Cardiac fibroblast (primary cell): ENCODE measurements at places on chromosomes 16 and 17.

GRCh38 chr16:3071655-3072054 lies 6.2 kb downstream of the IL32 start:
- no peak for DNase-seq

DNA sequence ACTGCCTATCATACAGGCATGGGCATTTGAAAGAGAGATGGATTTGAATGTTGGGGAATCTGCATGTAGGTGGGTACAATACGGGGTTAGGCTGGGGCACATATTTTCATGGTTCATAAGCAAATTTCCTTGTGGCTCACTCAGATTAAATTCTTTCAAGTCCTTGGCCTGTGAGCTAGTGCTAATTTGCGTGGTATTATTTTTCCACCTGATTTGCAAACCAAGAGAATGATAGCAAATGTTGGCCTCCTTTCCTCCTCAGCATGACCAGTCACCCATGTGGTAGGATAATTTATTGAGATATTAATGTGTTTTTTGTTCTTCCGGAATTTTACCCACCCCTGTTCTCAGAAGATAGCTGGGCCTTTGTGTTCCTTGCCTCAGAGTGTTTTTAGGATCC lies 22.9 kb downstream of the FAM20A start:
- DNase-seq: no peak

GRCh38 chr16:66477028-66477515 lies 50.0 kb downstream of the BEAN1 start:
- DNase-seq: no peak

DNA sequence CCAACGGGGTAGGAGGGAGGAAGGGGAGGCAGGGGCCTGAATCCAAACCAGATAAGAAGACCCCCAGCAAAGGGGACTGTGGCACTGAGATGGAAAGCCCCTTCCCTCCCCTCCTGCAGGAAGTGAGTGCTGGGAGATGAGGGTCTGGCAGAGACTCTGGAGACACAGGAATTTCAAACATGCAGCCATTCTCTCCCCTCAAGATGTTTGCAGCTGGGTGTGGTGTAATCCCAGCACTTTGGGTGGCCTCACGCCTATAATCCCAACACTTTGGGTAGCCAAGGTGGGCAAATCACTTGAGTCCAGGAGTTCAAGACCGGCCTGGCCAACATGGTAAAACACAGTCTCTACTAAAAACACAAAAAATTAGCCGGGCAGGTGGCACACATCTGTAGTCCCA lies 33.9 kb upstream of the FAAP100 start:
- no peak for DNase-seq

DNA sequence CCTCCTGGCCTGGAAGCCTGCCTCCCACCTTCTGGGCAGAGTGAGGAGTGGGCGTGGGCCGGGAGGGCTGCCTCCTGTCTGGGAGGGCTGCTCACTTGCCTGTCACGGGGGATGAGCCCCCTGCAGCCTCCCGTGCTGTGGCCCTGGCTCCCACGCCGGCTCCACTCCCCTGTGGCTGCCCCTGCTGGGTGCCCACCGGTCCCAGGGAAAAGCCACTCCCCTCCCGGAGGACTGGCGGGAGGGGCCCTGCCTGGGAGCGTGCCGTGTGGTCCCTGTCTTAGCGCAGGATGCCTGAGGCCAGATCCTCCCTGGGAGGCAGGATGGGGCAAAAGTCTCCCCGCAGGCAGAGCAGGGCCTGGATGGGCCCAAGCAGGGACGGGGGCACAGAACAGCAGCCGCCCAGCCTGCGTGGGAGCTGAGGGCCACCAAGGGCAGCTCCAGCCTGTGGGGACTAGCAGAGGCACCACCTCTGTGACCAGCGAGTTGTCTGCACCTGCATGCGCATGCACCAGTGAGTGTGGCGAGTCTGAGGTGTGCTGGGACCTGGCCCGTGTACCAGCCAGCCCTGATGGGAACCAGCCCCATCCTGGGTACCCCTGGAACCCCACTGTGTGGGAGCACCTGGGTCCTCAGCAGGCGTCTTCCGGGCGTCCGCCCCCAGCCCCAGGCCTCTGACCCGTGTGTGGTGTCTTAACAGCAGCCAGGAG lies 339.9 kb downstream of the SEC14L1 start:
- no peak for DNase-seq

DNA sequence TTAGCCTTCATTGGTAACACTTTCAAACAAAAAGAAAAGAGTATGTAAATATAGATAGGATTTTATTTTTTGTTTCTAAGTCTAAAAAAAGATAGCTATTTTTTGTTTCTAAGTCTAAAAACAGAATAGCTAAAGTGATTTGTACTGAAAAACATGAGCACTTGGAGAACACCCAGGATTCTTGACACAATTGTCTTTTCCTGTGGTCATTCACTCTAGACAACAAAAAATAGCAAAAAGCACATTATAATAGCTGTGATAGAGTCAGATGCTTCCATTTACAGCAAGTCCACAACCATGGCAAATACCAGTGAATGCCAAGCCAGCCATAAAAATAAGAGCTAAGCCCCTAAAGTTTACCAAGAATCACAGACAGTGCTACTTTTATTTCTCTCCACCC lies 36.7 kb downstream of the SKAP1 start:
- DNase-seq: peak; percentile 11

DNA sequence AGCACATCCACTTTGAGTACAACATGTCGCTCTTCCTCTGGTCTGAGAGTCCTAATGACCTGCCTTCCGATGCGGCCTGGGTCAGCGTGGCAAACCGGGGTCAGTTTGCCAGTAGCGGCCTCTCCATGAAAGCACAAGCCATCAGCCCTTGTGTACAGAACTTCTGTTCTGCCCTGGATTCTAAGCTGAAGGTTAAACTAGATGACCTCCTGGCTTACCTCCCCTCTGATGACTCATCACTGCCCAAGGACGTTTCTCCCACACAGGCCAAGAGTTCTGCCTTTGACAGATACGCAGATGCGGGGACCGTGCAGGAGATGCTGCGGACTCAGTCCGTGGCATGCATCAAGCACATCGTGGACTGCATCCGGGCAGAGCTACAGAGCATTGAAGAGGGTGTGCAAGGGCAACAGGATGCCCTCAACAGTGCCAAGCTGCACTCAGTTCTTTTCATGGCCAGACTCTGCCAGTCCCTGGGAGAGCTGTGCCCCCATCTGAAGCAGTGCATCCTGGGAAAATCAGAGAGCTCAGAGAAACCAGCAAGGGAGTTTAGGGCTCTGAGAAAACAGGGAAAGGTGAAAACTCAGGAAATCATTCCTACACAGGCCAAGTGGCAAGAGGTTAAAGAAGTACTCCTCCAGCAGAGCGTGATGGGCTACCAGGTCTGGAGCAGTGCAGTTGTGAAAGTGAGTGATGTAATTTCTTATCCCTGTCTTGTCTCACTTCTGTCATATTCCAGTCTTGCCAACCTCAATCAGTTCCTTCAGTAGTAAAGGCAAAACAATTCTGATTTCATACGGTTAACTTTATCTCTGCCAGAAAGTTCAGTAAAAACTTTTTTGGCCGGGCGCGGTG lies 8.6 kb downstream of the COG1 start:
- DNase-seq: no peak

GRCh38 chr17:728911-729310 lies 3.5 kb upstream of the TLCD3A start:
- no peak for DNase-seq

DNA sequence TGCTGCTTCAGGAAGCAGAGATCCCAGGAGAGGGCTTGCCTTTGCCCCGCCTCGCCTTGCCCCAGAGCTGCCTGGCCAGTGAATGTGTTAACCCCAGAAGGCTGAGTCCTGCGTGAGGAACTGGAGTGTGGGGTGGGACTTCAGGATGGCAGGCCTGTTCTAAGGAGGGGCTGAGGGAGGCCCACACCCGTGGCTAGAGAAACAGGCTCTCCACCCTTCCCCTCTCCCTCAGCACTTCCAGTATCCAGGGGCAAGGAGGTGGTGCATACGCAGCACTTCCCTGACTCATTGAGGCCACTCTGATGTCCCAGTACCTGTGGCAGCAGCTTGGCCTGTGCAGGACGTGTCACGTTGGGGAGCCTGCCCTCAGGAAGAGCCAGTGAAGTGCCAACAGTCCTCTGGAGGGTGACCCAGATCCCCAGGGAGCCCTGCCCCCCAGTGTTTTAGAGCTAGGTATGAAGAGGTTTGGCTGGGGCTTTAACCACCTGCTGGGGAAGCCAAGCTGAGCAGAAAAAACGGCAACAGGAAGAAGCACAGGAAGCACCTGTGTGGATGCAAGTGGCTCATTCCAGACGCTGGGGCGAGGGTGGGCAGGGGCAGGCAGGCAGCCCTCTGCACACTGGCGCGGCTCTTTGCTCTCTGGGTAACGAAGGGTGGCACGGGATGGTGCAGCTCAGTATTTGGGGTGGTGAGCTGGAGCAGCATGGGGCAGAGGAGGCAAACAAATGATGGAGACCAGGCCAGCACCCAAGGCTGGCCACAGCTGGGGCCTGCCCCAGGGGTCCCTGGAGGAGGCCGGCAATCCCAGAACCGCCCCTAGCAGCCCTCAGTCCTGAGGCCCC lies 14.7 kb upstream of the CTCF start:
- no peak for DNase-seq

DNA sequence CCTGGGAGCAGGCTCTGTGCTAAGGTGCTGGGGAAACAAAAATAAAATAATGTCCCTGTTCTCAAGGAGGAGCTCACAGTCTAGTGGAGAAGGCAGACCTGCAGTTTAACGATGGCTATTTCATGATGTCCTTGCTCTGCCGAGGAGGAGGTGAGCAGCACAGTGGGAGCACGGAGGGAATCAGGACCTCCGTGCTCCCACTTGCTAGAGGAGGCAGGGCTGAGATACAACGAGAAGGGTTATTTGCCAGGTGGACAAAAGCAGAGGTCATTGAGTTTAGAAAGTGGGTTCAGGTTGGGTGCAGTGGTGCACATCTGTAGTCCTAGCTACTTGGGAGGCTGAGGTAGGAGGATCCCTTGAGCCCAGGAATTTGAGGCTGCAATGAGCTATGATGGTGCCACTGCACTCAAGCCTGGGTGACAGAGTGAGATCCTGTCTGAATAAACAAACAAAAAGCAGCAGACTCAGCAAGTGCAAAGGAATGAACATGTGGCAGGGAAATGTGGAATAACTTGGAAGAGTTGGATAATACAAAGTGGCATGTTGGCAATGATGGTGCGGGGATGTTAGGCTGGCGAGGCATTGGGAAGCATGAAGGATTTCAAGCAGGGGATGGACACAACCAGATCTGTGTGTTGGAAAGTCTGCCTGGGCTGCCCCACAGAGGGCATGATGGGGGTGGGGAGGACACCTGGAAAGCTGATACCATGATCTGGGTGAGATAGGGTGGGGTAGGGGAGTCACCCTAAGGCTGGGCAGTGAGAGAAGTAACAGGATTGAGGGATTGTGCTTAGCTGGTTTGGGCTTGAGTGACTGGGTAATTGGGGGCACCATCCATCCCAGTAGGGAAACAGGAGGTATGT lies 12.8 kb upstream of the TNS4 start:
- no peak for DNase-seq

- DNase-seq: no peak
Measured at GRCh38 chr16:585351-585750, 4.5 kb upstream of the RAB40C start.

DNA sequence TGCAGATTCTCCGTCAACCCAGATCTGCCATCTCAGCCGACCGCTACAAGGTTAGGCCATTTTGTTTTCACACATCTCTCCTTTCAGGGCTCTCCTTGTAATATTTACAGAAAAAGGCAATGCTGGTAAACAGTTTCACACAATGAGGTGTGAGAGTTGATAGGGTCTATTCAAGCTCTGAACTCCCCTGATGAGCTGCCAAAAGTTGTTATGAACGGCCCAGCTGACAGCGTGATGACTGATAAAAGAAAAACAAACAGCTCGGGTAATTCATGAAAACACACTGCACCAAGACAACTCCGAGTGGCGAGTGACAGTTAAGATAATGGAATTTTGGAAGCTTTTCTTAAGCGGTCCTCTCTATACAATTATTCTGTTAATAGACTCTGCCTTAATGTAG lies 68.1 kb upstream of the IRX5 start:
- no peak for DNase-seq

DNA sequence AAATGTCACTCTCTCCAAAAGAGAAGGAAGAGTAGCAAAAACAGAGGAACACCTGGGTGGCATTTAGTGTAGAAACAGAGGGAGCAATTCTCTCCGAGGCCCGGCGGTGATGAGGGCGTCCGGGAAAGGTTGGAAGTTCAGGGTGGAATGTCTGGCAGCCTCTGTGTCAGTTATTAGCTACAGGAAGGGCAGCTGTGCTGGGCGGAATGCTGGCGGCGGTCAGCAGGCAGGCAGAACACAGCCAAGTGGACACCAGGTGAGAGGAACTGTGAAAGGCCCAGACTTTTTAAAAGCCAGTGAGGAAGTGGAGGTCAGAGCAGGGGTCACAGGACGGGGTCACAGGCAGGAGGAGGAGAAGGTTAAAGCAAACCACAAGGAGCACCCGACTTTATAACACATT lies 238.1 kb downstream of the NTN1 start:
- DNase-seq: no peak

DNA sequence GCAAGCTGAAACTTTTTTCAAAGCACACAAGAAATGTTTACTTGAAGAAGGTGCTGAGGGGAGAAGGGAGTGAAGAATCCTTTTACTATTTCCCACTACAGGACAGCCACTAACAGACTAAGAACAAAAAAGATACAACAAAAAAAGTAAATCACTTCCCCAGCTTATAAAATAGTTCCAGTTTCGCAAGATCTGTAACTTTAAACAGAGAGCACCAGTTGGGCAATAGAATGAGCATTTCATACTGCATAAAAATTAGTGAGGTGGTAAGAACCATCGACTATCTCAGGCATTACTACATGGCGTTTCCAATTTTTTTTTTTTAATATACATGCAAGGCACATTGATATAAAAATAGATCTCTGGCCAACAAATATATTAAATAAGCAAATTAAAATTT lies 11.1 kb downstream of the CRYBA1 start:
- peak; percentile 66 for DNase-seq

DNA sequence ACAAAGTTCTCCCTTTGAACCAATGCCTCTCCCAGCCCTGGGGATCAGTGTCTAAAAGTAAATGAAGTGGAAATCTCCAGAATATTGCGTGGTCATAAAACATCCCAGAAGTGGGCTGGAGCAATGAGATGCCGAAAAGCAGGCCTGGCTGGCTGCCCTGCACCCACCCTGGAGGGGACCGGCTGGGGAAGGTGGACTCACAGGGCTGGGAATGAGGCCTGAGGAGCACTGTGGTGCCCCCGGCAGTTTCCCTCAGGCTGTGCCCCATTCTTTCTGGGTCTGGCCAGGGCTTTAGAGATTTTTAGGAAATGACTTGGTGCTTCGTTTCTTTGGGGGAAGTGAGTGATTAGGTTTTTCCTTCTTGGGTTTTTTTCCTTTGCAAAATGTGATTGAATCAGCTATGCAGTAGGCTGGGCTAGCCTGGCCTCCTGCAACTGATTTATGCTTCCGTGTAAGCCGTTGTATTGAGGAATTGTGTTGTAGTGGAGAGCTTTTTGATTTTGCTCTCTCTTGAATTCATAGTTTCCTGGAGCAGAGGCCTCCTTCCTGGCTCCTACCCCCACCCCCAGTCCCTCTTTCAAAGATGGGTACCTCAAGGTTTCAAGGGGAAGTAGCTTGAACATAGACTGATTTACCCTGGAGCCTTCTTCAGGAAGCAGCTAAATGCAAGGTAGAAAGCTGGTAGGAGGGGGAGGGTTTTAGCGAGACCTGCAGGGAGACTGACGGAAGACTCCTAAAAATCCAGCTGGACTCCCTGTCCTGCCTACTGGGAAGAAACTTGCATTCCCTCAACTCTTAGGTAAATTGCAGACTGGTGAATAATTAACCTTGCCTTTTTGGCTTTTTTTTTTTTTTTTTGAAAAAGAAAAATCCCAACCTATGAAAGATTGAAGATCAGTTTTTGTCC lies 170.2 kb downstream of the RAB11FIP4 start:
- peak; percentile 63 for DNase-seq
